ENCODE measurements at places on chromosomes 3 and 15.

DNA sequence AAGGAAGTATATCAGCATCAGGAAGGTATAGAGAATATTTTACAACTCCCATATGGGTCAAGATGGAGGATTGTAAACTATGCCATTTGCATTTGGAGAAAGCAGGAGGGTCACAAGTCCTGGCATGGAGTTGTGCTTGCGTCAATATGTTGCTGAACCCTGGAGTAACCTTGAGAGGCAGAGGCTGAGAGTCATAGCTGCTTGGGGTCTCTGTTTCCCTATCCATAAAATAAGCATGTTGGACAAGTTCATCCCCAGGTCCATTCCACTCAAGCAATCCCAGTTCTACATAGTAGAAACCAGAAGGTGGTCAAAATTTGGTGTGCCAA lies 273.6 kb downstream of the MECOM start:
- no peak for DNase-seq

GRCh38 chr3:51385621-51386091 lies 565 bp downstream of the MANF start:
- DNase-seq: no peak

DNA sequence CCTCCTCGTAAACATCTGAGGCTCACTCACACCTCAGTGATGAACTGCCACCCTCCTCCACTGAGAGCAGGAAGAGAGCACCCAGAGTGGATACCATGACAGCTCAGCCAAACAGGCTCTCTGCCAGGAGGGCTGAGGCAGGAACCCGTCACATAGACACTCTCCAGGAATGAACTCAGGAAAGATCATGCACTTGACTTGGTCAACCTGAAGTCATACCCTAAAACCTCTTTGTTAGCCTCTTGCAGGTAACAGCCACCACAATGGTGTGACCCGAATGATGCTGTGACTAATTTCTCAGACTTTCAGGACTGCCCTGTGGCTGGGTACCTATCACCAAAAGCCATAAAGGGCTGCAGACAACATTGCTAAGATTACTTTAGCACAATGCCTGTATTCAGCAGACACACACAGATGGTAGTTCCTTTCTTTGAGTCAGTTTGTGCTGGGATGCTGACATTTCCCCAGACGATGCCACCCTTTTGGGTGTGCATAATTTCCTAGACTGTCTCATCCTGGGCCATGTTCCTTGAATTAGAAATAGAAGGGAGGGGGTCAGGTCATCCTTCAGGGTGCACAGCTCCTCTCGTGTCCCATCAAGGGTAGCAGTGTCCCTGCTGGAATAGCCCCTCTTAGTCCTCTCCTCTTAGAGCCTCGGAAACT lies 30.3 kb downstream of the CX3CR1 start:
- DNase-seq: peak; percentile 48

- no peak for DNase-seq
These were observed 15.8 kb upstream of the SEC11A start for GRCh38 chr15:84731774-84732173.

DNA sequence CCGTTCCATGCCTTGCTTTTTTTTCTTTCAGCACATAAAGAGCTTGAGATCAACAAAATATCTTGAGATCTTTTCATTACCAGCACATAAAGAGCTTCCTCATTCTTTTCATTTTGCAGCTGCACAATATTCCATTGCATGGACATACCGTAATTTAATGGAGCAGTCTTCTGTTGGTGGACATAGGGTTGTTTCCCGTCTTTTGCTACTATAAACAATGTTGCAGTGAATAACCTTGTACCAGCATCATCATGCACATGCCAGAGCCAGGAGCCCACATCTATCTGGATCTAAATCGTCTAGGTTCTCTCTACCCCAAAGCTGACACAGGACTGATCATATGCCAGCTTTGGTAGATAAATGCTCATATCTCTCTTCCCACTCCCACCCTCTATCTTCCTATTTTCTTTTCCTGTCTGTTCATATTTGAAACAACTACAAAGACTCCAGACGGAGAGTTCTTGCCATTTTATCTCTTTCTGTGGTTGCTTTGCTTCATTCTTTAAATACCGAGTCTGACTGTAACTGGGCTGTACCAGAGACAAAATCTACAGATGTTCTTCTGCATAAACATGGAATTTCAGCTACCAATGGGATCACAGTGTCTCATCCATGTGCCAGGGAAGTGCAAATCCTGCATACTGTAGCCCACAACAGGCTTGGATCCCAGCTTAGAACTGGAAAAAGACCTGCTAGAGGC lies 47.1 kb upstream of the AKAP13 start:
- no peak for DNase-seq

GRCh38 chr15:66953523-66954229 lies 111.7 kb upstream of the SMAD3 start:
- no peak for DNase-seq

GRCh38 chr15:58498821-58499580 lies 67.2 kb downstream of the LIPC start:
- DNase-seq: no peak

GRCh38 chr3:101091489-101091888 lies 98.3 kb upstream of the ABI3BP start:
- peak; percentile 60 for DNase-seq

DNA sequence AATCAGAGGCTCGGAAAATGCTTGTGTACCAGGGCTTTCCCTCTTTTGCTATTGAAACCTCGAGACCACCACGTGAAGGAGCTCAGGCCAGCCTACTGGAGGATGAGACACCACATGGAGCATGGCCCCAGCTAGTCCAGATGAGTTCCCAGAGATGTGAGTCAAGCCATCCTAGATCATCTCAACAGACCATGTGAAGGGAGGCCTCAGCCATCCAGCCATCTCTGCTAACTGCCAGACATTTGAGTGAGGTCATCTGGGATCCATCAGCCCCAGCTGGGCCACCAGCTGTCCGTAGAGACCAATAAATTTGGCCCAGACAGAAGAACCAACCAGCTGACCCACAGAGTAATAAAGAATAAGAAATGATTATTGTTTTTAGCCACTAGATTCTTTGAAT lies 62.8 kb upstream of the PROK2 start:
- DNase-seq: no peak

DNA sequence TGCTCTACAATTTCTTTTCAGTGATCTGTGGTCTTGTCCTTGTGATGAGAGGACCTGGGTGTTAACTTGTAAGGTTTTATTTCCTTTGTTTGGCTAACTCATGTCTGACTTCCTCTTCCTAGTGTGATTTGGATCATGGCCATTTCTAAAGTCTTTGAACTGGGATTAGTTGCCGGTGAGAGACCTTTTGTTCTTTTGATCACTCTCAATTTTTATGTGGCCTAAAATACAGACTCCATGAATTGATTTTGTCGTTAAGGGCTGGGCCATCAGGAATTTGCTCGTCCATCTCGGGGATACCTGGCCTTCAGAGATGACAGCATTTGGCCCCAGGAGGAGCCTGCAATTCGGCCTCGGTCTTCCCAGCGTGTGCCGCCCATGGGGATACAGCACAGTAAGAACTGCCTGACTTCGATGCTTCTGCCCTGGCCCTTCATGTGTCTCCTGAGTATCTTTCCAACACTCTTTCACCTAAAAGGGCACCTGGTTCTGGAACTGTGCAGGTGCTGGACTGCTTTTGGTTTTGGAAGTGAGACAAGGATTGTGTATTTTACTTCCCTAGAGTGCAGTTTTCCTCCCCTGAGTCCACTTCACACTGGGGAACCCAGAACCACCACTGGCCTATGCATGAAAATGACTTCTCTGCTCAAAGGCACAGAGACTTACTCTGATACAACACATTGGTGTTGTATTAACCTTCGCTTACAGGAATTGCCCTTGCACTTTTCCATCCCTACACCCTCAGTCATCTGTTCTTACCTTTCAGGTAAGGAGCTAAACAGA lies 13.1 kb upstream of the LRRC2 start:
- DNase-seq: no peak

DNA sequence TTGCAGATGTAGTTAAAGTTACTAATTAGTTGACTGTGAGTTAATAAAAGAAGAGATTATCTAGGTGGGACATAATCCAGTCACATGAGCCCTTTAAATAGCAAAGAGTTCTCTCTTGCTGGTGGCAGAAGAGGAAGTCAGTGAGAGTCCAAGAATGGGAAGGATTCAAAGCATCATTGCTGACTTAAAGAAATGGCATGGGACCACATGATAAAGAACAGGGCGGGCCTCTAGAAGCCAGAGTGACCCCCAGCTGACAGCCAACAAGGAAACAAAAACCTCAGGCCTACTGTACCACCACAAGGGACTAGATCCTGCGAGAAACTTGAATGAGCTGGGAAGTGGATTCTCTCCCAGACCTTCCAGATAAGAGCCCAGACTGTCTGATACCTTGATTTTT lies 447.2 kb upstream of the CCDC54 start:
- no peak for DNase-seq

DNA sequence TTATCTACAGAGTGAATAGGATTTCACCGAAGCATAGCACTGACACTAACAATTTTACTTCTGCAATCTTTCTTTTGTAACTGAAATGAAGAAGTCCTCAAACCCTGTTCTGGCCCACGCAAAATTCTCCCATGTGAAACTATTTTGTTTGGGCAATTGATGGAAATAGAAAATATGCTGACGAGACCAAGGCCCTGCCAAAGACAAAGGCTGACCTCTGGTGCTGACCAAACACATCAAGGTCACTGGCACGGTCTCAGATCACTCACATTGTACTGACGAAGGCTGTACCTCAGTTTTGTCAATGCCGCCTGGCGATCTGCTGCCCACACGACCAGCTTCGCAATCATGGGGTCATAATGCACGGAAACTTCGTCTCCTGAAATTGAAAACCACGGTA lies 58.4 kb upstream of the DCUN1D1 start:
- DNase-seq: no peak

DNA sequence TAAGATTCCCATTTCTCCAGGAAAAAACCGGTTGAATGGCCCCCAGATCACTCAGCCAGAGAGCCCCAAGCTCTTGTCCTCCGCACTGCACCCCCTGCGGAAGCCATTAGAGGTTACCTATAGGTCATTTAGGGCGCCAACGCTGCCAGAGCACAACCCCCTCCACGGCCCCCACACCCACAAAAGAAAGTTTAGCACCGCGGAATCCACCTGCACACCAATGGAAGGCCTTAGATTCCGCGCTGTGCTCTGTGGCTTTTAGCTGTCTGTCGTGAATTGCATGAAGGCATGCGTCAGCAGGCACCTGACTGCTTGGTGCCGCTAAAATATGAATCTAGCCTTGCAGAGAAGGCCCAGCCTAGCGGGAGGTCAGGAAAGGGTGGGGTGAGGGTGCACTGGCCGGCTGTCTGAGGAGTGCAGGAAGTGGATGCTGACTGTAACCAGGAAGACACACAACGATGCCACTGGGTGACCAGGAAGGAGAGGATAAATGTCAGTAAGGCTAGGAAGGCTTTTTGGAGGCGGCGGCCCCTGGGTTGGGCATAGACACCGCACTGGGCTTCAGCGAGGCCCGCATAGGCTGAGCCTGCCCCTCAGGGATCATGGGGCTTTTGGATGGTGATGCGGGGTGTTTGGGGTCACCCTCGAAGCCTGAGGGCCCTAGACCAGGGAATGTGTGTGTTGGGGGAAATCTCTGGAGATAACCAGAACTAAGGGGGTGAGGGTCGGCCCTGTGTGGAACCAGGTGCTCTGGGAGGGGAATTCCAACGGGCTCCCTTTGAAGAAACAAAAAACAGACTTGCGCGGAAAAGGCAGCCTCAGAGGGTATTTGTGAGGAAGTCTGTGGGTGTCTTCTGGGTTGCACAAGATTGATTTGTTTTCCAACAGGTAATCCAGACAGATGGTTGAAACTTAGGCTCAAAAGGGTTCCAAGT lies 976 bp upstream of the NUP210 start:
- DNase-seq: no peak

GRCh38 chr3:168044049-168044448 lies 51.7 kb downstream of the GOLIM4 start:
- DNase-seq: no peak

- no peak for DNase-seq
These were observed 406.7 kb upstream of the NR2F2 start for GRCh38 chr15:95923792-95924191.

DNA sequence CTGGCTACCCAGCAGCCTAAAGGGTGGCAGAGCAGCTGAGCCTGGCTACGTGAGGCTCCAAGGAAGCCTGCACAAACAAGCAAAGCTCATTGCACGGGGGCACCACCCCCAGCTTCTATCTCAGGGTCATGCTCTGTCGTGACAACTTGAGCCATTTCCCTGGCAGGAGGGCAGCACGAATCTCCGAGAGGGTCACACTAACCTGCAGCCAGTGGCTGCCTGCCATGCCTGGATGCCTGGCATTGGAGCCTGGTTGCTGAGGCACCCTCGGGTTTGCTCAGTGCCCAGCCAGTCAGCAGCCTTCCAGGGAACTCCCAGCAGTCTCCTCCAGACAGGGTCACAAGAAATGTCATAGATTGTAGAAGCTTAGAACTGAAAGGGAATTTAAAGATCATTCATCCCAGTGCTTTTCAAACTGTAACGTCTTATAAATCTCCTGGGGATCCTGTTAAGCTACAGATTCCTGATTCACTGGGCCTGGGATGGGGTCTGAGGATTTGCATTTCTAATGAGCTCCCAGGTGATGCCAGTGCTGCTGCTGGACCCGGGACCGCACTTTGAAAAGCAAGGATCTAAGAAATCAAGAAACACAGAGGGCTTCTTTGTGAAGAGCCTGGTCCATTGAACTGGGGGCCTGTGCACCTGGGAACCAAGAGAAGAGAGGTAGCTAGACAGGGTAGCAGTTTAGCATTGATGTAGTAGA lies 48.4 kb downstream of the TMEM266 start:
- DNase-seq: no peak

DNA sequence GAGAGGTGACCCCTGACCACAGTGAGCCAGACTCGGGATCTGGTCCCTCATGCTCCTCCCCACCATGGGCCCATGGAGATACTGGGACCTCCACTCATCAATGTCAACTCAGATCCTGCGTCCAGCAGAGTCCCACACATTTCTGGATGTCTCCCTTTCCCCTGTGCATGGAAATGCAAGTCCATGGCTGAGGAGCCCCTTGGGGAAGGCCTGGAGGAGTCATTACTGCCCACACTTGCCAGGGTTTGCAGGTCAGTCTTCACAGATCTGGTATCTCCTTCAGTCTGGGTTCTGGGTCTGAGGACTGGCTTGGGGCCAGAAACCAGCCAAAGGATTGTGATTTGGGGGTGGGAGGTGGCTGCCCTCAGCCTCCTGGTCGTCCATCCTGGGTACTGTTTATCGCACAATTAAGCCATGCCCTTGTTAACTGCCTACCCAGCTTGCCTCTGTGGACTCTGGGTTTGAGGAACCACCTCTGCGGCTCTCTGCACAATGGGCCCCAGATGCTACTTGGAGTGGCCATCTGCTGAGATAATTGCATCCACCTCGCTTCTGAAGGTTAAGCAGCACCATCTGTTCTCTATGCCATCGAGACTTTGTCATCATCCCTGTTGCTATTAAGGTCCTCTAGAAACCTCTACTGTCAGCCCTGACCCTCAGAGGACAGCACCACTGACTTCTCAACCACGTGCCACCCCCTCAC lies 49.9 kb upstream of the KLF13 start:
- no peak for DNase-seq

GRCh38 chr15:92619145-92620101 lies 36.2 kb downstream of the FAM174B start:
- DNase-seq: no peak

- DNase-seq: no peak
These were observed 37.7 kb downstream of the FBN1 start for GRCh38 chr15:48607846-48608245.
